Stimulated activated CD4-positive, alpha-beta T cell treated with anti-CD3 and anti-CD28 coated beads, TNF-alpha, amount 100 ng/mL, for 4 hours (primary cell): ENCODE measurements at places on chromosomes 3 and 15.

GRCh38 chr3:12549971-12550760, 4.9 kb upstream of the MKRN2OS start:
- no peak for DNase-seq

GRCh38 chr3:58308728-58309127, 2.4 kb downstream of the HTD2 start:
- no peak for DNase-seq

DNA sequence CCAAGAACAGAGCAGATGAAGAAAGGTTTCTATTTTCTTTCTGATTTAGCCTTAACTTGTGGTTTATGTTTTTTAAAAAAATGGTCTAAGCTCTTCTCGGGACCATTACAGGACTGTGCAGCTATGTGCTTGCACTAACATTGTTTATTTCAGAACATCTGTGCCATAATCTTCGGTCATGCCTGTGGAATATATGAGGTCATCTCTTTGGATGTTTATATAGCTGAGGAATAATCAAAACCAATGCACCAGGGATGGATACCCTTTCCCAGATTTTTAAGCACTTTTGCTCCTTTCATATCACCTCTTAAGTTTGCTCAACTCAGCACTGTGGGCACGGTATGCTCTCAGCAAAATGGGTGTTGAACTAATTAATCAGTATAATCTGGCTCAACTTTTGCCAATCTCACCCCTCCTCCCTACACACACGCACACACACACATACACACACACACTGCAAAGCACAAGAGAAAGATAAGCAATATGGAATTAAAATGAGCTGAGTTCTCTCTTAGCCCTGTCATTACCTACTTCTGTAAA, 268.5 kb upstream of the TMC3 start:
- DNase-seq: no peak

GRCh38 chr15:60389261-60390077, 8.3 kb downstream of the ANXA2 start:
- DNase-seq: no peak

DNA sequence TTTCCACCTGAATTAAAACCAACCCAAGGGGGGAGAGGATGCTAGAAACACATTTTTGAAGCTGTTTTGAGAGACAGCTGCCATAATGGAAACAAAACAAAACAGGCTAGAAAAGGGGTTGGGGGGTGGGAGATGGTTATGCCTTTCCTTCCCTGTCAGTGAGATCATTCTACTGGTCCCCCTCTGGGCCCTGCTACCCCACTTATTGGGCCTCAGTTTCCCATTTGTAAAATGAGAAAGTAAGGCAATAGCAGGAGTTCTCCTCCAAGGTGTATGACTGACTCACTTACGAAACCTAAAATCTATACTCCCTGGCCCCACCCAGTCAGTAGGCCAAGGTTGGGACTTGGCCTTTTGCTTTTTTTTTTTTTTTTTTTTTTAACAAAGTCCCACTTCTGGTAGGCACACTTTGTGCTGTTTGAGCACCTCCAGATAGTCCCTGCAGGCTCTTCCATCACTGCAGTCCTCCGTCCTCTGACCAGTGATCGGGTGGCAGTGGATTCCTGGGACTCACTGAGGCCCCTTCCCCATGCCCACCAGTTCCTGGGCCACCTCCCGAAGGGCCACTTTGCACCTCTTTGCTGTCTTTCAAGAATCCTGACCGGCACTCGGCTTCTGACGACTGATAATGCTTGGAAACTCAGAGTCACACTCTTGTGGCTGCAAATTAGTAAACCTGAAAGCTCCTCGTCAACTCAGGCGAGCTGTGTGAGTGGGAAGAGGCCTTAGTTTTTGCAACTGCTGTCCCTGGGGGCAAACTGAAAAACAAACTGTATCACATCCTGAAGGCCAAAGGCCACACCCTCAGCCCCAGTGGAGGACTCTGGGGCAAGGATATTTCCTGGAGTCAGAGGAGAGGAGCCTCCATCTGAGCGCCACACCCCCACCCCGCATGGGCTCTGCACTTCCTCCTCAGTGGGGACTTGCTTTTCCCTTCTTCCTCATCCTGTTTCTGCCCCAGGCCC, 6.7 kb upstream of the PSTPIP1 start:
- DNase-seq: no peak
